ENCODE measurements at places on chromosomes 1 and 21.

GRCh38 chr1:234970731-234971476, 157.7 kb downstream of the TOMM20 start:
- H3K36me3 ChIP-seq: no peaks in the 10 kb centered on the region
- H3K27ac ChIP-seq: peak overlapping the region; percentile 2
- H3K4me3 ChIP-seq: no peak overlapping the region
- peaks cover 11% of the 10 kb centered on the region for H3K4me1 ChIP-seq

- no peak for DNase-seq
- no peaks in the 10 kb centered on the region for H3K27me3 ChIP-seq
- no peak overlapping the region for H3K4me3 ChIP-seq
- H3K27ac ChIP-seq: no peak overlapping the region
- H3K36me3 ChIP-seq: no peaks in the 10 kb centered on the region
- H3K4me1 ChIP-seq: peaks cover 3% of the 10 kb centered on the region
These were observed 347.5 kb downstream of the SMYD3 start for GRCh38 chr1:246159279-246160227.

DNA sequence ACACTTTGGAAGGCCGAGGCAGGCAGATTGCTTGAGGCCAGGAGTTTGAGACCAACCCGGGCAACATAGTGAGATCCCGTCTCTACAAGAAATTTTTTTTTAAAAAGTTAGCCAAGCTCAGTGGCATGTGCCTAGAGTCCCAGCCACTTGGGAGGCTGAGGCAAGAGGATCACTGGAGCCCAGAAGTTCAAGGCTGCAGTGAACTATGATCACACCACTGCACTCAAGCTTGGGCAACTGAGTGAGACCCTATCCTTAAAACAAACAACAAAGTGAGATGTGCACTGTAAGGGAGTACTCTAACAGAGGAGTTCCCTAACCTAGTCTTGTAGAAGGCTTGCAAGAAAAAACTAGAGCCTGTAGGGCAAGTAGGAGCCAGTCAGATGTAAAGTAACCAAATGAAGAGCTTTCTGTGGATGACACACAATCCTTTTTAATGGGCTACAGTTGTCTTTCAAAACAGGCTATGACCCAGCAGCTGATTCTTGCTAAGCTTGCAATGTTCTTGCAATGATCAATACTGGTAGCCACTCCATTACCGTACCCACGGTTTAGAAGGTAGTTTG, 38.0 kb upstream of the SRP9 start:
- no peaks in the 10 kb centered on the region for H3K4me1 ChIP-seq
- no peaks in the 10 kb centered on the region for H3K36me3 ChIP-seq
- peaks cover 6% of the 10 kb centered on the region for H3K27me3 ChIP-seq
- no peak for DNase-seq
- no peak overlapping the region for H3K4me3 ChIP-seq

DNA sequence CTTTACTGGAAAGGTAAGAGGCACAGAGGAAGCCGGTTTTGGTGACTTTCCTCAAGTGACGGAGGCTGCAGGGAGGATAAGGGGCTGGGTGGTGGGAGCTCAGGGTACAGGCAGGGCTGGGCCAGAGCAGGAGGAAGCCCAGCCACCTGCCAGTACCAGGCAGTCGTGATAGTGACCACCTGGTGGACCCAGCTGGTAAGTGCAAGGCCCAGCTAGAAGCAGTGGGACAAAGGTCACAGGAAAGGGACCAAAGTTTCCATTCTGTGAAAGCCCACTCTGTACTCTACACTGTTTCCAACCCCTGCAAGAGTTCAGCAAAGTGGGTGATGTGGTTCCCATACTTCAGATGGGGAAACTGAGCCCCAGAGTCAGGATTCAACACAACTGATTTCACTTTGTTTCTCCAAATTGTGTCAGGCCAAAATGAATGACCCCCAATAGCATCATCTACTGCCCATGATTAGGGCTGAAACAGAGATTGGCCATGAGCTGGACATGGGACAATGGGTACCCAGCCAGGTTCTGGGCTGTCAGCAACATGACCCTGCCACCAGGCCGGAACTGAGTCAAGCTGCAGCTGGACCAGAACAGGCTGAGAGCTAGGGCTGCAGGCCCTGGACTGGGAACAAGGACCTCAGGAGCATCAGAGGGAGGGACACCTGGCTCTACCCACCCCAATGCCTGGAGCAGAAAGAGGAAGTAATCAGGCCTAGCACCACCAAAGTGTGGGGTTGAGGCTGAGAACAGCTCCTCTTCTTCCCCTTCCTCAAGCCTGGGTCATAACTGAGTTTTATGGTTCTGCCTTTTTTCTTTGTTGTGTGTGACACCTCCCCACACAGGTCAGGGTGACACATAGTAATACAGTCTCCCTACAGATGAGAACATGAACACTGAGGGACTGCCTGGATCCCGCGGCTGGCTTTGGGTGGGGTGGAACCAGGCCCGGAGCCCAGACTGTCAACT, 50.2 kb downstream of the KCNN3 start:
- no peak overlapping the region for H3K4me3 ChIP-seq
- H3K27ac ChIP-seq: no peak overlapping the region
- no peaks in the 10 kb centered on the region for H3K36me3 ChIP-seq

GRCh38 chr1:37809942-37810341, 1.9 kb upstream of the YRDC start:
- H3K27ac ChIP-seq: no peak overlapping the region
- H3K27me3 ChIP-seq: no peaks in the 10 kb centered on the region
- H3K4me3 ChIP-seq: no peak overlapping the region
- H3K4me1 ChIP-seq: no peaks in the 10 kb centered on the region

- peaks cover 14% of the 10 kb centered on the region for H3K36me3 ChIP-seq
- H3K27ac ChIP-seq: no peak overlapping the region
- no peaks in the 10 kb centered on the region for H3K27me3 ChIP-seq
- no peak overlapping the region for H3K4me3 ChIP-seq
These were observed 5.7 kb upstream of the CHD5 start for GRCh38 chr1:6185635-6186382.

- H3K4me3 ChIP-seq: no peak within 1 kb of the TSS
- DNase-seq: no peak
- no peak within 1 kb of the TSS for H3K27ac ChIP-seq
- 0 out of 2 replicates have a peak, but pooled peaks cover 3% of the 10 kb centered on the region for H3K4me1 ChIP-seq
These were observed at the start of gene TIE1 for GRCh38 chr1:43300378-43301094. TIE1 (plus strand) TSS chr1:43300982; CDS start chr1:43301072, 90 bp downstream.

- H3K27ac ChIP-seq: no peak overlapping the region
- H3K27me3 ChIP-seq: no peaks in the 10 kb centered on the region
- no peaks in the 10 kb centered on the region for H3K36me3 ChIP-seq
- DNase-seq: no peak
- no peak overlapping the region for H3K4me3 ChIP-seq
These were observed 31.7 kb downstream of the CHRM3 start for GRCh38 chr1:239417986-239418640.

GRCh38 chr1:20654104-20654690, 7.0 kb downstream of the DDOST start:
- H3K4me3 ChIP-seq: no peak overlapping the region
- H3K27me3 ChIP-seq: no peaks in the 10 kb centered on the region
- peaks cover 37% of the 10 kb centered on the region for H3K36me3 ChIP-seq
- H3K4me1 ChIP-seq: no peaks in the 10 kb centered on the region

Measured in iPS DF 6.9 (cell line).